ENCODE measurements at places on chromosomes 4 and X.

DNA sequence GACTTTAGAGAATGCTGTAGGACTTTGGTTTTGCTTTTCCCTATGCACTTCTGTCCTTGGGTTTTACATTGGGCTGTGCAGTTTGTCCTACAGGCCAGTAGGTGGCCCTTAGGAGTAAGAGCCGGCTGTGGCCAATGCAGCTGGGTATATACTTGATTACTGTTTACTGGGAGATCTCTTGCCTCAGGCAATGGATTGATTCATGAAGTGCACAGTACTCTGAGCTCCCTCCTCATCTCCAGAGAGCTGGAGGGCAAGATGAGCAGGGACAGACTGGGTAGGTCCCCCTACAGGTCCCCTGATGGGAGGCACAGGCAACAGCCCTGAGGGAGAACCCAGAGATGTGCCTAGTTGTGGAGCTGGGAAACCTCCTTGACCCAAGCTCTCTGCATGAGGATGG lies 103.8 kb upstream of the QRFPR start:
- DNase-seq, result no peak

- no peak for DNase-seq
These were observed 48.1 kb upstream of the BCOR start for GRCh38 chrX:40145923-40146261.

GRCh38 chrX:38664285-38664684 lies 102.9 kb downstream of the TSPAN7 start:
- no peak for DNase-seq

GRCh38 chr4:9971711-9972110 lies 49.6 kb downstream of the SLC2A9 start:
- no peak for DNase-seq

DNA sequence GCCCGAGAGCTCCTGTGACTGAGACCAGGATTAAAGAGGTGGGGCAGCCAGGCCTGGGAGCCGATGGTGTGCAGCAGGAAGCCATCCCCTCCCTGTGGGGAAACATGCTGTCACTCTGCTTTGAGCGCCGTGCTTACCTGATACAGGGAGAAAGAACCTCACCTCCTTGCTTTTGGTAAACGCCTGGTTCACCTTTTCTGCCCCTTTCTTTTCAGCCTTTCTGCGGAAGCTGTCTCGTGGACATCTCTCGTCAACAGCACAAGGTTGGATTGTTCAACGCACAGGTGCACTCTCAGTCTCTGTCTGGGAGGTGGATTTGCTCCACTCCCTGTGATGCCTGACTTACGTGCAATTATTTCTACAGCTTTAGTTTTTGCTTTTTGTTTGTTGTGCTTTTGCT lies 12.0 kb downstream of the ZFYVE28 start:
- no peak for DNase-seq

DNA sequence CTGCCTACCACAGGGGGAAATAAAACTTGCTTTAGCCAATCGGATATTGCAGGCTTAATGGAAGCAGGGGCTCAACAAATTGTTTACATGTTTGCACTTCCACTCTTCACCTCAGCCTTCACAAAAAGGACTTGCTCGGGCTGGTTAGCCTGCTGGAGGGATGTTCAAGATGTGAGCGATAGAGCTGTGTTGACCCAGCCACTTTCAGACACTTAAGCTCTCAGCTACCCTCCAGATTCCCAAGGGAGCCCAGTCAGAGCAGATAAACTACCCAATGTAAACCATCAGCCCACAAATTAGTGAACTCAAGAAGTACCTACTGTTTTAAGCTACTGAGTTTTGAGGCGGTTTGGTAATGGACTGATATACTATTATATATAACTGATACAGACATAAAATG lies 508.4 kb upstream of the FTHL17 start:
- no peak for DNase-seq

DNA sequence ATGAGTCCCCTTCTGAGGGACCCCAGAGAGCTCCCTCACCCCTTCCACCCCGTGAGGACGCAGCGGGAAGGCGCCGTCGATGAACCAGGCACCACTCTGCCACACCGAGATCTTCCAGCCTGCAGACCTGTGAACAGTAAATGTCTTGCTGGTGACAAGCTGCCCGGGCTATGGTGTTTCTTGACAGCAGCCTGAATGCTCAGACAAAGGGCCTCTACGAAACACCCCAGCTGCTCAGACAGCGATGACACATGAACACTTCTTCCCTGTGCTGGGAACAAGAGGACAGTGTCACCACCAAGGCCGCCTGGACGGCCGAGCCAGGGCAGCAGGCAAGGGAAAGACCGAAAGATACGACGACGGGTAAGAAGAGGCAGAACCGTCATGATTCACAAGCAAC lies 30.6 kb upstream of the GTPBP6 start:
- DNase-seq, result no peak

DNA sequence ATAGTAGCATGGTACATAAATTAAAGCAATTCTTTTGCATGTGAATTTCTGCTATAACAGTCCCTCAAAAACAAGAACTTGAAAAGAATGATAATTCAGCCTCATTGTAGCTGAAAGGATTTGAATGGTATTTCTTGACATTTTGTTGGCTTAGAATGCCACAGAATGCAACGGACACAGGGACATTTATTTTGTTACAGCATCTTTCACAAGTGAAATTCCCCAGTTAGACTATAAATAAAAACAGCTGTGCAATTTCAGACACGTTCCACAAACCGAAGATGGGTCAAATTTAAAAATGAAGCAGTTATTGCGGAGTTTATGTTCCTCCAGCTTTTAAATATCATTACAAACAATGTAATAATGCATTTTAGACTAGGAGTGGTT lies 82.8 kb upstream of the AMELX start:
- no peak for DNase-seq

GRCh38 chr4:90603540-90603939 lies 476.3 kb downstream of the CCSER1 start:
- DNase-seq, result no peak

DNA sequence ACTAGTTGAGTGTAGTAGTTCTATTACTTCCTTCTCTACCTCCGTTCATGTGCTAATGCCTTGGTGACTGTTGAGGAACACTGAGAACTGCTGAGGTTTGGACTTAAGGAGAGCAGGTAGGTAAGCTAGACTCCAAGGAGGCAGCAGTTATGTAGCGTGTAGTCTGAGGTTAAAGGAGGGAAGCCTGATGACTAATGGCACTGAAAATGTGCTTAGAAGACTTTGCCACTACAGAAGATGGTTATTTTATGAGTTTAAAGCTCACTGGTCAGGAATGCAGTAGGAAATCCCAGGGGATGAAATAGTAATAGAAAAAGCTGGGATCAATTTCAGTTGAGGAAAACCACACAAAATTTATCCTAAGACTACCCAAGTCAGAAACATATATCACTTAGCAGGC lies 1077.3 kb downstream of the RAPGEF2 start:
- DNase-seq, result no peak

DNA sequence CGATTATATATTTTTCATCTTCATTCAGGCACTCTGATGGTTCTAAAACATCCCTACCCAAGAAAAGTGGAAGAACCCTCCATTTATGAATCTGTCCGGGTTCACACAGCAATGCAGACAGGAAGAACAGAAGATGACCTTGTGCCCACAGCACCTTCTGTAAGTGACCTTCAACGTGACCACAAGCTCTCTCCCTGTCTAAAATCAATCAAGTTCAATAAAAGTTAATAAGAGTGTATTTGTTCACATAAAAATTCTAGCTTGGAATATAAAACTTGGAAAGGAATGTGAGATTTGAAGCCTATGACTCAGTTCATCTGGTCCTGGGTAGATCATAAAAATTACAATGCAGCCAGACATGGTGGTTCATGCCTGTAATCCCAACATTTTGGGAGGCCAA lies 36.6 kb downstream of the DAPP1 start:
- DNase-seq, result no peak

DNA sequence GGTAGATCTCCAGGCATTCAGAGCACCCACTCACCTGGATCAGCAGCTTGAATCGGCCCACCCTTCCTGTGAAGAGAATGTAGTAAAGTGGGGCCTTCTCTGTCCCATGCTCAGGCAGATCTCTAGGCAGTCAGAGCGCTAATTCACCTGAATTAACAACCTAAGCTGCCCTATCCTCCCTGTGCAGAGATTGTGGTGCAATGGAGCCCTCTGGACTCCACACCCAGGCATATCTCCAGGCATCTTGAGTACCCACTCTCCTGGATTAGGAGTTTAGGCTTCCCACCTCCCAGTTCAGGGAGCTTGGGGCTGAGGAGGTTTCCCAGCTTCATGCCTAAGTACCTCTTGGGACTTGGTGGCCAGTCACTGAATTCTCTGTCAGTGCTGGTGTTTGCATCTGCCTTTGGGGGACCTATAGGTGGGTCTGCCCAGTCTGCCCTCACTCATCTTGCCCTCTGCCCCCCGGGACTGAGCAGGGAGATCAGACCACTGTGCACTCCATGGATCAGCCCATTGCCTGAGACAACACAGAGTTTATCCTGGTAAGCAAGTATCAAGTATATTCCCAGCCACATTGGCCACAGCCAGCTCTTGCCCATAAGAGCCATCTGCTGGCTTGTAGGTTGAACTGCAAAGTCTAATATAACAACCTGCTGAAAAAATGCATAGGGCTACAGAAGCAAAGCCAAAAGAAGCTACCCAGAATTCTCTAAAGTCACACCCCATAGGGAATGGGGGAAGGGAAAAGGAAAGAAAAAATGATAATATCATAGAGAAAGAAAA lies 372.9 kb downstream of the KLHL13 start:
- no peak for DNase-seq

DNA sequence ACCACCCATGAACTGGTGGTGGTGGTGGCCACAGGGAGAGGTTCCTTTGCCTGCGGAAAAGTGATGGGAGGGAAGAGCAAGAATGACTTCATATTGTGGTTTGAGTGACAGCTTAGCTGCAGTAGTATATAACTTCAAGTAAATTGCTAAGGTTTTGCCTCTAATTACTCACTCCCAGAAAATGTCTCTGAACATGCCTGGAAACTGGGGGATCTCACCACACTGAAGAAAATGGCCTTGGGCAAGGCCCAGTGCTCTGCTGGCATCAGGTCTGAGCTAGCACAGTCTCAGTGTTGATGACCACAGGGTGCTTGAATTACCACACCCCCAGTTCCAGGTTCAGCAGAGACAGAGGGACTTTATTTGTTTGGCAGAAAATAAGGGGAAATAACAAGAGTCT lies 2085.4 kb downstream of the ARAP2 start:
- no peak for DNase-seq

DNA sequence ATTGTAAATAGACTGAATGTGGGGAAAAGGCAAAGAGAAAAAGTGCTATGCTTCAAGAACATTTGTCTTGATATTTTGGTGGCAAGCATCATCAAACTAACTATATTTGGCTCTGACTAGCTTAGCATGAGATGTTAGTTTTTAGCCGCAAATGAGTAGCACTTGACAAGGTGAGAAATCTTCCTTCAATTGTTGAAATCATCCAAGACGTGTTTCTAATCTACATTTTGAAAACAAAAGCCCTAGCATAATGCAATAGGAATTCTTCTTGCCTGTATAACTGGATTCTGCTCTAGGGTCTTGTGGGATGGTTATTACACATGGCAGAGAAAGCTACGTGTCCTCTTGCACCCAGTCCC lies 92.5 kb downstream of the SORBS2 start:
- no peak for DNase-seq

GRCh38 chr4:105808750-105809041 lies 86.6 kb upstream of the NPNT start:
- no peak for DNase-seq

DNA sequence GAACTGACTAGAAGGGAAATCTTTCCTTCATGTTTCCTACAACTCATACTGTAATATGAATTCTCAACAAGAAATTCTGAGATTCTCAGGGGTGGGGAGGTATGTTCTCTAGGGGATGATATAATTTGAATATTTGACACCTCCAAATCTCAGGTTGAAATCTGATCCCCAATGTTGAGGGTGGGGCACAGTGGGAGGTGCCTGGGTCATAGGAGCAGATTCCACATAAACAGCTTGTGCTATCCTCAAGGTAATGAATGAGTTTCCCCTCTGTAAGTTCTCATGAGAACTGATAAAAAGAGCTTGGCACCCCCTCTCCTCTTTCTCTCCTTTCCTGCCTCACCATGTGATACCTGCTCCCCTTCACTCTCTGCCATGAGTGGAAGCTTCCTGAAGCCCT lies 21.5 kb downstream of the FBXW7 start:
- no peak for DNase-seq

GRCh38 chr4:32136081-32136787 lies 1416.1 kb downstream of the PCDH7 start:
- DNase-seq, result no peak

DNA sequence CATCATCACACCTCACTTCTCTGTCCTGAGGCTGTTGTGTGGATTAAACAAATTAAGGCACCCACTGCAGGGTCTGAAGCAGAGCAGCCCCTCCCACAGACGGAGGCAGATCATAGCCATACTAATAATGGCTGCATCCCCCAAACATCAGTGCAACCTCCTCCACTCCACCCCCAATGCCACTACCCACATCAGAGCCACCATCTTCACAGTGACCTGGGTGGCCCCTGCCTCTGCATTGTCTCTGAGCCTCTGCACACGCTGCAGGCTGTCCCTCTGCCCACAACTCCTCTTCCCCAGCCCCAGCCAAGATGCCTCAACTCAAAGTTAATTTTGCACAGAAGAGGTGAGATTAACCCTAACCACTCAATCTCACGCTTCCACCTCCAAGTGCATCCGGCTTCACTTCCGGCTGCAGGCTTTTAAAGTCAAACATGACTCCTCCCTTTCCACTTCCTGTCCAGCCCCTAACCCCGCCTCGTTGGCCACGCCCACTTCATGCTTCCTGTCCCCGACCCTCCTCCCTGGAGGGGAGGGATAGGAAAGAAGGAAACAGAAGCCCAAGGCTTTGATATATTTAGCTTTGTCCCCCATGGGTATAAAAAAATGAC lies 22.7 kb downstream of the JAKMIP1 start:
- DNase-seq, result no peak

GRCh38 chr4:3291411-3291968 lies 1.3 kb upstream of the RGS12 start:
- DNase-seq, result no peak

DNA sequence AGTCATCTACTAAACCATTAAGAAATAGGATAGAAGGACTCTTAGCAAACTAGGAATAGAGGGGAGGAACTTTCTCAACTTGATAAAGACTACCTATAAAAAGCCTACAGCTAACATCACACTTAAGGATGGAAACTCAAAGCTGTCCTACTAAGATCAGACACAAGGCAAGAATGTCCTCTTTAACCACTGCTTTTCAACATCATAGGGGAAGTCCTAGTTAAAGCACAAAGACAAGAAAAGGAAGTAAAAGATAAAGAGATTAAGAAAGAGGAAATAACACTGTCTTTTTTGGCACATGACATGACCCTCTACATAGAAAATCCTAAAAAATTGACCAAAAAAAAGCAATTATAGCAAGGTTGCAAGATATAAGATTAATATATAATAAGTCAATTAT lies 136.6 kb downstream of the FBXW7 start:
- no peak for DNase-seq

DNA sequence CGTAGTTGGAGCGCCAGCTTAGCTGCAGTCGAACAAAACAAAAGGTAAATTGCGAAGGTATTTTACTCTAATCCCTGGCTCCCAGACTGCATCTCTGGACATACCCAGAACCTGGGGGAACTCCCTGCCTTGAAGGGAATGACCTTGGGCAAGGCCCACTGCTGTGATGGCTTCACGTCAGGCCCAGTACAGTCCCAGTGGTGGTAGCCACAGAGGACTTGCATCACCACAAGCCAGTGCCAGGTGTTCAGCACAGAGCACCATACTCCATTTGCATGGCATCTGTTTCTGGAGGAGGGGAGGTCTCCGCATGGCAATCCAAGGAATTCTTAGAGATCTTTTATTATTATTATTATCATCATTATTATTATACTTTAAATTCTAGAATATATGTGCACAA lies 5.6 kb downstream of the ETDA start:
- no peak for DNase-seq
